Endothelial cell (in vitro differentiated cells): ENCODE measurements at places on chromosomes 4 and X. TPM values are rescaled to one million over a fixed set of nuclear protein-coding genes. Genes with fewer than 3 reads are reported as not detected.

Gene MAGEA6
- not detected for total RNA-seq

Gene UBL4A
- total RNA-seq = 16.8 TPM

Gene RENBP
- 19.3 TPM for total RNA-seq

DNA sequence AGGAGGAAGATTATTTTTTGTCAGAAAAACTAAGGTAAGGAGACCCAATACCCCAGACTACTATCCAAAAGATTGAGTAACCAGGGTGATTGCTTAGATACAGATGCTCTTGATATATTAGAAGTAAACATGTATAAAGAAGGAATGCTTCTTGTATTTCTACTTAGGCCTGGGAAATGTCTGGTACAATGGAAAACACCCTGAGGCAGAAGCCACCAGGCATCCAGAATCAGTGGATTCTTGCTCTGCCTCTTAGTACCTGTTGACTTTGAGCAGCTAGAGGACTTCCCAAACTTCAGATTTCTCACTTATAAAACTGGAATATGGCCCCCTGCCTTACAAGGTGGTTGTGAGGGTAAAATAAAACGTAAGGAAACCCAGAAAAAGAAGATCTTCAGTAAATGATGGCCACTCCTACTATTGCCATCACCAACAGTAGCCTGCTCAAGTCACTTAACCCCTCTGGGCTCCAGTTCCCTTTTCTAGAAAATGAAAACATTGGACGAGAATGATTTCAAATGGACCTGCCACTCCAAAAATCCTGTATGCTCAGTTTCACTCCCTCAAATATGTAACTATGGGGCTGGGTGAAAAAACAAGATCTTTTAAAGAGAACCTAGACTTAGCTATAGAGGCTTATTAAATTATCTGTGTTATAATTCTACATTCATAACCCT, 56.6 kb downstream of the AMELX start:
- DNase-seq = no peak

DNA sequence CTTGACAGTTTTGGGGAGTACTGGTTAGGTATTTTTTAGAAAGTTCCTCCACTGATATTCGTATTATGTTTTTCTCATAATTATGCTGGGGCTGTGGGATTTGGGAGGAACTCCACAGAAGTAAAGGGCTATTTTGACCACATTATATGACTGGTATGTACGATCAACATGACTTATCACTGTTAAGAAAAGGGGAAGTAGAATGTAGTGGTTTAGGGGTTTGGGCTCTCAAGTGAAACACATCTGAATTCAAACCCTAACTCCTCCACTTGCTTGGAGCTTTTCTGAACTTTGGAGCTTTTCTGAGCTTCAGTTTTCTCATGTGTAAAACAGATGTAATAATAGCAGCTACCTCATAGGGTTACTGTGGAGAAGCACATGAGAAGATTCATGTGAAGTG, 96.4 kb upstream of the C1GALT1C1 start:
- DNase-seq = no peak

- no peak for DNase-seq
Observed at GRCh38 chr4:150363721-150364688, 217.9 kb upstream of the MAB21L2 start.

GRCh38 chrX:39163581-39164126, 362.4 kb downstream of the MID1IP1 start:
- no peak for DNase-seq

DNA sequence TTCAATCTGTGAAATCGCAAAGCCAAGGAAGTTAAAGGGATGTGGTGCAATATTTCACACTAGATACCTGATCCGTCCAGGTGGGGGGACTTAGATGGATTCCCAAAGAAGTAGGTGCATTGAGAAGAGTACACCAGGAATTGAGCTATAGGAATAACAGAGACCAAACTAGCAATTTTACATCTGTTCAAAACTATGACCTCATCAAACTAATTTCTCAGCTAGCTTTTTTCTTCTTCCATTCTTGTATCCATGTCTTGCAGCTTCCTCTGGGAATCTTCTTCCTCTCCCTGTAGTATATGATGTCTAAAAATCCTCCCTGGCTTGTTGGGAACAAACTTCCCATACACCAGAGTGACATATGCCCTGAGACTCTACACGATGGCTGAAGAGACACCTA, 51.0 kb upstream of the PTPN13 start:
- no peak for DNase-seq

DNA sequence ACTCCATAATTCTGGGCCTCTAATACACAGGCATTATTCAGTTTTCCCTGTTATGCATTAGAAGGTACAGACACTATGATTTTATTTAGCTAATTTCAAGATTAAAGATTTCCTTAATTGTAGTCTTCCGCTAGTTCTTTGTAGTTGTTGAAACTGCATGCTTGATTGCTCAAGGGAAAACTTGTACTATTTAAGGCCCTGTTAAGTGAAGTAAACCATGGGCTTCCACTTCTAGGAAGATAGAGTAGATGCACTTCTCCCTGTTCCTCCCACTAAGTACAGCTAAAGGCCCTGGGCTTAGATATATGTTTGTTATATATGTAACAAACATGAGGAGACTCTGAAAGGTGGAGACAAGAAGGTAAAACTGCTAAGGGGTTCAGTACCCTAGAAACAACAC, 215.8 kb upstream of the LEF1 start:
- no peak for DNase-seq

DNA sequence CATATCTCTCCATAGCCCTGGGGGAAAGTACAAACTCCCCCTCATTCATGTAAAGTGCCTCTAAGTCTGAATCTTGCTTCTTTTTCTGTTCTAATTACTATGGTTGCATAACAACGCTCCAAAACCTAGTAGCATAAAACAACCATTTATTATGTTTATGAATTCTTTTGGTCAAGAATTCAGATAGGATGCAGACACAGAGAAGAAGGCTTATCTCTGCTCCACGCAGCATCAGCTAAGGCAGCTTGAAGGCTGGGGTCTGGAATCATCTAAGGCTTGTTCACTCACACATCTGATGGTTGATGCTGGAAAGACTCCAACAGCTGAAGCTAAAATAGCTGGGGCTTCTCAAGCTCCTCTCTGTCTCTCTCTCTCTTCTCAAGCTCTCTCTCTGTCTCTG, 564.5 kb downstream of the ZNF674 start:
- no peak for DNase-seq

DNA sequence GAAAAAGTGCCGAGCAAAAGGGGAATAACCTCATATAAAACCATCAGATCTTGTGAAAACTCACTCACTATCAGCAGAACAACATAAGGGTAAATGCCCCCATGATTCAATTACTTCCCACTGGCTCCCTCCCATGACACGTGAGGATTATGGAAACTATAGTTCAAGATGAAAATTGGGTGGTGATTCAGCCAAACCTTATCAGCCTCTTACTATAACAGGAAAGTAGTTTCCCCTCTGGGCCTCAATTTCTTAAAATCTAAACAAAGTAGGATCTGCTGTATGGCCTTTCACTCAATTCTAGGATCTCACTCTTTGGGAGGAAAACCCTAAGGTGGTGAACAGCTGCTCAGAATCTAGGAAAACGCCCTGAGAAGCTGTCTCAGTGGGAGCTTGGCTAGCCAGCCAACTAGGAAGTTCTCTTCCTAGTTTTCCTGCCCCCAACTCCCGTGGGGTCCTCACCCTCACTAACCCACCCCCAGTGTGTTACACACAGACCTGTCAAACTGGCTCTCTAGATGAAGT, 1017.1 kb upstream of the HS3ST1 start:
- no peak for DNase-seq

GRCh38 chrX:112941209-112941837, 100.7 kb upstream of the AMOT start:
- no peak for DNase-seq
